ENCODE measurements at places on chromosomes 4 and X.

DNA sequence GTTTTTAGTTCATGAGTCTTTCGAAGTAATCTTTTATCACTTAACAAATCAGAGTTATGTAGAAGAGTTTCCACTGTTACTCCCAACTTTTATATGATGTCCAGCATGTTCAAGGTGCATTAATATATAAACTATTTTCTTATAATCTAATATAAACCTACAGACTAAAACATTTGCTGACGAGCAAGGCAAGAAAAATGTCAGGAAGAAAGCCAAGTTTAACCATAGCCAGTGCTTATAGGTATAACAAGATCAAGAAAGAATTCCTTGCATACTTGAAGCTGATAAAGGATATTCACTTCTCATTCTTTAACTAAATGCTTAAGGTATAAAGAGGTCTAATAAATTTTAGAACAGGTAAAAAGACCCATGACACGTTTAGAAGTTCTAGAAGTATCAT lies 167.7 kb downstream of the NPNT start:
- DNase-seq = no peak

- DNase-seq = no peak
Observed at GRCh38 chr4:19329631-19330030, 922.1 kb upstream of the SLIT2 start.

DNA sequence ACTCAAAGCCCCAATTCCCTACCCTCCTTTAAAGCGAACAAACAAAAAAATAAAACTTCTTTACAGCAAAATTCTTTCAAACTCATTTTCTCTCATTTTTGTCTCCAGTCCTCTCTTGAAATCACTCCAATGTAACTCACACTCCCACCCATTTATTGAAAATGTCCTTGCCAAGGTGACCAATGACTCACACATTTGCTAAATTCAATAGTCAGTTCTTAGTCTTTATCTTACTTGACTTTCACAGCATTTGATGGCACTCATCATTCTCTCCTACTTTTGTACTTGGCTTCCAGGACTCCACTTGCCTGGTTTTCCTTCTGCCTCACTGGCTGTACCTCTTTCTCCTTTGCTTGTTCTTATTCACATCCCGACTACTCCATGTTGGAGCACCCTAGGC lies 19.9 kb downstream of the CC2D2A start:
- no peak for DNase-seq

DNA sequence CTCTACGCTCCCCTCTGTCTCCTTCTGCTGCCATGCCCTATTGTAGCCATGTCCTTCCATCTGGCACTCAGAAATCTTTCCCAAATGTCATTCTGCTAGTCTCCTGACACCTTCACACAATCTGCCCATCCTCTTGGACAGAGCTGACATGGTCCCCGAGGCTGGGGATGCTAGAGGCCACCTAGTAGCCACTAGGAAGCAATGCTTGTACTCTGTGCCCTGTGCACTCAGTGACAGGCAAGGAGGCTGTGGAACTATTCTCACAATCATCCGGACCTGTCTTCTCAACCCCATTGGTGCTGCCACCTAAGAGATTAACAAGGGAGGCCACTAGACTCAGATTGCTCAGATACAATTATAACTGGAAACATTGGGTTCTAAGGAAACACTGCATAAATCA lies 112.6 kb upstream of the TMEM164 start:
- DNase-seq = no peak

DNA sequence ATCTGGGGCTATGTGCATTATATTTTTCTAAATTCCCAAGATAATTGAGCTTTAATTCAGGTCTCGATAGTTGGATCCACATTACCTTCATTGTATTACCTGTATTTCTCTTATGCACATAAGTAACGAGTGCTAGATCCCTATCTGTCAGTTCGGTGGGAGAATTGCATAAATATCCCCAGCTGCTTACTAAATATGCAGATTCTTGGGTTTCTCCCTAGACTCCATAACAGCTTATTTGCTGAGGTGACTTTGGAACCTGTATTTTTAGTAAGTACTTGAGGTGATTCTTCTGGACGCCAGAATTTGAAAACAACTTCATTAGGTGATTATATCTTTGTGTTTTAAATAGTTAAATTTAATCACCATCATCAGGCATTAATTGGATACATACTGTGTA lies 15.0 kb downstream of the UGT8 start:
- DNase-seq = no peak

DNA sequence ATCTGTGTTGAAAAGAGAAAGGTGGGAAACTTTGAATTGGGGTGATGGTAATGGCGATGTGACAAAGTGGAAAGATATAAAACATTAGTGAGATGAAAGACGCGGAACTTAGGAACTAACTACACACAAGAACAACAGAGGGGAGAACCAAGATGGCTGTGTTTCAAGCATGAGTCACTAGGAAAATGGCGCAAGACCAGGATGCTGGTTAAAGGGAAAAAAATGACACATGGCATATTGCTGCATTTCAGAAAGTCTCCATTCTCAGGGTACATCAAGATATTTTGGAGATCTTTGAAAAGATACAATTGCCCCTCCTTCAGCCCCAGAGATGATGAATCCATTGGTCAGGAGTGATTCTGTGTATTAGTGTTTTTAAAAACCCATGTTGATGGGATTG lies 164.4 kb downstream of the FBXO8 start:
- no peak for DNase-seq

DNA sequence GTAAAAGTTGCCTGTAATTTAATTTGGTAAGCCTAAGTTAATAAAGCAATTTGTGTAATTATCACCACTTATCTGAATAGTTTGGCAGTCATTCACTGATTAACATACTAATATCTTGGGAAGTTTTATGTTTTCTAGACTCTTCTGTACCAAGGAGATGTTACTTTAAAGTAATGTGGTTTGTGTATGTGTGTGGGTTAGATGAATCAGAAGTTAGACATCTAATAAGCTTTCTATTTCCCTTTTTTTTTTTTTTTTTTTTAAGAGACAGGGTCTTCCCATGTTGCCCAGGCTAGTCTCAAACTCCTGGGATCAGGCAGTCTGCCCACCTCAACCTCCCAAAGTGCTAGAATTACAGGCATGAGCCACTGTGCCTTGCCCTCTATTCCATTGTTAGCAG lies 5.3 kb downstream of the SLAIN2 start:
- DNase-seq = no peak

DNA sequence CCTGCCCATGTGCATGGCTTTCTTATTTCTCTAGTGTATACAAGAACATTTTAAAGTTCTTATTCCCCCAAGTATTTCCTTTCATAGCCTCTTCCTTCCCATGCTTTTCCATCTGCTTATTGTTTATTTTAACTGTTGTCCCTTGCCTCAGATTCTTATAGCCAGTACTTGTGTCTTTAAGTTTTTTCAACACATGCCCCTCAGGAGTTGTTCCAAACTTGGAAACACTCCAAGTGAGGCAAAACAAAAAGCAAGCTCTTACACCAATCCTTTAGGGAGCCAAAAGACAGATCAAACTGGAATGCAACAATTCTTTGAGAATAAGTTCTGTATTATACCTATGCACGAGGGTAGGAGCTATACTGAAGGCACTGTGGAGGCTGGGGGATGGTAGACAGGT lies 222.0 kb upstream of the STK26 start:
- no peak for DNase-seq

DNA sequence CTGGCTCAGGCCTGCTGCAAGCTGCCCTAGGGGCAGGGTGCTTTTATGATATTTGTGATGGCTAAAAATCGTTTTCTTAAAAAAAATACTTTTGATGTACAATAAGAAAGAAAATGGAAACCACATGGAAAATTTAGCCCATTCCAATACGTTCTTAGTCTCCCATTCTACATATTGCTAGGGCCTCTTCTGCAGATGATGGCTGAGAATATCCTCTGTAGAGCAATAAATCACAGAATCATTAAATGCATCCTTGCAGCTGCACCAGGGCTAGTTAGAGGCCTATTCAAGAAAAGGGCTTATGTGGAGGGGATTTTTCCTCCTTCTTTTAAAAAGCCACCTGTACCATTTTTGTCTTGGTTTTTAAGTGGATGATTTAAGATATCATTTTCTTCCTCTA lies 97.6 kb upstream of the C1GALT1C1 start:
- DNase-seq = no peak

DNA sequence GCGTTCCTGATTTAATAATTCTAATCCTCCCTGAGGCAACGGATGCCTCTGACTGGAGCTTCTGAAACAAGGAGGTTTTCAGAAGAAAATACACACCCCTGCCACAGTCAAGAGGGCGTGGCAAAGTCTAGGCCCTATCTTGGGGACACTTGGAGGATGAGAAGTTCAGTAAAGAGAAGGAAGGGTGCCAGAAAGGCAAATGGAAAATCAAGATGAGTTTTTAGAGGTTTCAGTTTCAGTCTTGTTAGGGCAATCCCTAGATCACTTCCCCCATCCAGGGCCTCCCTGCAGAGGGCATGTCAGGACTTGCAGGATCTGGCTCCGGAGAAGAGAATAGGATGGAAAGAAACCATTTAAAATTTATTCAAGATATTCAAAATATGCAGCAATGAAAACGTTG lies 28.5 kb upstream of the FGF2 start:
- DNase-seq = no peak

DNA sequence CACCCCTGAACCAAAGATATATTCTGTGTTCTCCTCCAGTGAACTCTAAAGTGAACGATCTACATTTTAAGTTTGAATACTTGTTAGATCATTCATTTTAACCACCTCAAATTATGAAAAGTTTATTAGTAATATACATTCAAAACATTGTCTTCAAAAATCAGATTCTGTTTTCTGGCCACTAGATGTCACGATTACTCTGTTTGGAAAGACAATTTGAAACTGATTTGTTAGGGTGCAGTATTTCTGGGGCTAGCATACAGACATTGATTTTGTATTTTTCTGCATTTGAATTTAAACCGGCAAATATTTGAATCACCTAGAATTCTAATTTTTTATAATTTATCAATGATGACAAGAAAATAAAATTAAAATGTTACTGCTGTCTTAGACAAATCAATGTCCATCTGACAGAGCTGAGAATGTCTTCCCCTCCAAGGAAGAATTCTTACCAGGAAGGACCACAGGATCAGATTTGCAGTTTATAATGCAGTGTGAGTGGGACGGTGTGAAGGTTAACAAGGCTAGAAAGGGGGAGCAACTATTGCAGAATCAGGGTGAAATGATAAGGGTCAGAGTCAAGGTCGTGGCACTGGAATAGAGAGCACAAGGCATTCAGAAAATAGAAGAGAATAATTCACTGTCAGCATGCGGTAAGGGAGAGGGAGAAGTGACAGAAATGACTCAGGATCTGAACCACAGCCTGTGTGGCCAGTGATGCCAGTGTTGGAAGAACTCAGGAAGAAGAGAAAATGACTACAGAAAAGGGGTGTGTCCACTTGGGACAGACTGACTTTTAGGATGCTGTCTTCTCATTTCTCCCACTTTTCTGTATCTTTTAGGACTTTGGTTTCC lies 91.6 kb downstream of the ANXA10 start:
- no peak for DNase-seq

DNA sequence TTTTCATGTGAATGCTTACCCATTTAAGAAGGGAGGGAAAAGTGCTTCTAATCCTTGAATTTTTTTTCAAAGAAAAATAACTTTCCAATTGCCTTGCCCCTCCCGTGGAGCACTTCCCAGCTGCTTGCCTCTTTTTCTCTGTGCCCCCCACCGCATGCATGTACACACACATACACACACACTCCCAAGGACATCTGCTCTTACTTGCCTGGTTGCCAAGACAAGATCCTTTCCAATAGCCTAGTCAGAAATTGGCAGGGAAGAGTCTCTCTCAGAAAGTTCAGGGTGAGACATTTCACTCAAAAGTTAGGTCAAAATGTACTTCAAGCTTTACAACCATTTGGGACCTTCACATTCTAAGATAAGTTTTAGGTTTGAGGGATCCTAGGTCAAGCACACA lies 10.9 kb downstream of the HHIP start:
- no peak for DNase-seq

- peak; percentile 61 for DNase-seq
Observed at GRCh38 chrX:132488819-132489577, at the start of gene MBNL3. TSS of gene MBNL3 (minus strand) at chrX:132489038. CDS start at chrX:132439611, 49,427 bp downstream.

- DNase-seq = no peak
Observed at GRCh38 chr4:90393215-90393614, 266.0 kb downstream of the CCSER1 start.

GRCh38 chrX:104427693-104428092 lies 138.3 kb upstream of the IL1RAPL2 start:
- no peak for DNase-seq

DNA sequence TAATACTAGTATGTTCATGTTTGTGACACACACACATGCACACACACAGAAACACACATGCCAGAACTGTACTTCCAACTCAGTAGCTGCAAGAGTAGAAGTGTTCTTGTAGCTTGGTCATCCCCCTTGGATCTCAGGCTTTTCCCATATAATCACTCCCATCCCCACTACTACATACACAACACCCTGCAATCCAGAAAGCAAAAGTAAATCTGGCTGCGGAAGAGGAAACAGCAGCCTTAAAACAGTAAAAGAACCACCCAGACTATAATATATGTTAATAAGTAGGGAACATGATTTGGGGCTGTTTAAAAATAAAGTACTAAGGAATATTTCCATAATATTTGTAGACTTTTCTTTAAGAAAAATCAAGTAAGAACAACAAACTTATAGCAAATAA lies 103.2 kb downstream of the AMMECR1 start:
- no peak for DNase-seq

- no peak for DNase-seq
Observed at GRCh38 chrX:47864785-47865184, 28.1 kb downstream of the ZNF81 start.

- no peak for DNase-seq
Observed at GRCh38 chrX:292900-293897, 12.0 kb downstream of the PLCXD1 start.

- DNase-seq = no peak
Observed at GRCh38 chr4:156953951-156954350, 17.6 kb downstream of the PDGFC start.

DNA sequence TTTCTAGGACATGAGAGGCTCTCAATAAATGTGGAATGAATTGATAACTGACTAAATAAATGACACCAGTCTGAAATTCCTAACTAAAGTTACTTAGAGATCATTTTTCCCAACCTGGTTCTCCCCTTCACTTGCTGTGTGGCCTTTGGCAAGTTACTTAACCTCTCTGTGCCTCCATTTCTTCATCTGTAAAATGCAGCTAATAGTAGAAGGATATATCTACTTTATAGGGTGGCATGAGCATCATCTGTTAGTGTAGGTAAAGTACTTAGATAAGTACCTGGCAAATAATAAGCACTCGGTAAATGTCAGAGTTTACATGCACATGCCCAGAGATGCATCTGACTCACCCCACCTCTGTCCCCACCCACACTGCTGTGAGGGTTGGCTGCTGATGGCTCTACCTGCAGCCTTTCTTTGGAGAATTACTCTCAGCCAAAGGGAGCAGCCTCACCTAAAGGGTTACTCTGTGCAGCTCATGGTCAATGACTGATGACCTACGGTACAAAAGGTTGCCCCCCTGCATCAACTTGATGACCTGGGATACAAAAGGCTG lies 139.3 kb downstream of the CHIC2 start:
- DNase-seq = no peak

Measured in stimulated activated CD4-positive, alpha-beta T cell treated with anti-CD3 and anti-CD28 coated beads, Interleukin-1b, Interleukin-23, amount 100 ng/mL, for 48 hours (primary cell).